NCI-H187 treated with DMSO at 0.1 percent for 48 hours (cell line): ENCODE measurements at places on chromosomes 12 and 14.
A peak's percentile ranks its signal among the peaks of the same experiment; 100 is the strongest.

DNA sequence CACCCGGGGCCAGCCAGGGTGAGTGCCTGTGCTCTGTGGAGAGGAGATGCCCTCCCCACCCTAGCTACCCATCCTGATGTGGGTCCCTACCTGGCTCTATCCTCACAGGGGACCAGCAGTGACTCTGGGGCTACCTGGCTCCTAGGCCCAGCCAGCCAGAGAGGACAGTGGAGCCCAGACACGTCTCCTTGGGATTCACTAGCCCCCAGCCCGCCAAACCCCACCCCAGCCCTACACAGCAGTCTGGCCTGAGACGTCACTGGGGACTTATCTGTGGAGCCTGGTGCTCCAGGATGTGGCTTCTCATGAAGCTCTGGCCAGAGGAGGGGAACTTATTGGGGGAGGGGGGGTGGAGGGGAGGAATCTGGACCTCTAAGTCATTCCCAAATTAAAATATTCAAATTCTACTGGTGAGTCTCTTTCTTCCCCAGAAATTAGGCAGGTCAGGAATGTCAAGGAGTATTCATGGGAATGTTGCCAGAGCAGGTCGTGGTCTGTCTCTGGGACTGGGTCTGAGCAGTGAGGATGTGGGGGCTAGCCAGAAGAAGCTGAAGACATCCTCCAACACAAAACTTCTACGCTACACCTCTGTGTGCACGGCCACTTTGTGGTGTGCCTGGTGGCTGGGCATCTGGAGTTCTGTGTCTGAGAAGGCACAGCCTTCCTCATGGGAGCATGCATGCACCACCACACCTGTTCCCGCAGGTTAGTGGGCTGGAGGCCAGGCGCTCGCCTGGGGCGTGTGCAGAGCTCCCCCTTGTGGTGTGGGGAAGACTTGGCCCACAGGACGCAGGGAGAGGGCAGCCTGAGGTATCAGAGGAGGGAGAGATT, 2.7 kb downstream of the CMTM5 start:
- DNase-seq: no peak

DNA sequence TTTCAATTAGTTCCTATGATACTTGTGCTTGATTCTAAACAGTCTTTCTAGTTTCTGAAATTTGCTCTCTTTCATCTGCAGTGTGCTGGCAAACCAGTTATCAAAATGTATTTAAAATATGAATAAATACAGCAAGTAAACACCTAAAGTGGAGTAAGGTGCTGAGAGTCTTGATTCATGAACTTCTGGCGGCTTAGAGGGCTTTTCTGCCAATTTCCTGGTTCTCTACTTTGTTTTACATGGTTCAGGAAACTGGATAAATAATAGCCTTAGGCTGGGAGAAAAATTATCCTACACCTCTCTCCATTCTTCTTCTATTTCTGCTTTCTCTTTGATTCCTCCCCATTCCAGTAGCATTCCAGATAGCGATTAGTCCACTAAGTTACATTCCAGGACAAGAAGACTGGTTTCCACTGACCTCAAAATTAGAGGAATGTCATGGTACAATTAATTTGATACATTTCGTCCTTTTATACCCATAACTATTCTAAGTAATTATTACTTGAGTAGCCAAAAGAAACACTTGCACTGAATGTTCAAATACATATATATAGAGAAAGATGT, 14.9 kb downstream of the ATP2B1 start:
- DNase-seq: no peak

GRCh38 chr12:6970096-6970527, 352 bp downstream of the PHB2 start:
- DNase-seq: no peak

DNA sequence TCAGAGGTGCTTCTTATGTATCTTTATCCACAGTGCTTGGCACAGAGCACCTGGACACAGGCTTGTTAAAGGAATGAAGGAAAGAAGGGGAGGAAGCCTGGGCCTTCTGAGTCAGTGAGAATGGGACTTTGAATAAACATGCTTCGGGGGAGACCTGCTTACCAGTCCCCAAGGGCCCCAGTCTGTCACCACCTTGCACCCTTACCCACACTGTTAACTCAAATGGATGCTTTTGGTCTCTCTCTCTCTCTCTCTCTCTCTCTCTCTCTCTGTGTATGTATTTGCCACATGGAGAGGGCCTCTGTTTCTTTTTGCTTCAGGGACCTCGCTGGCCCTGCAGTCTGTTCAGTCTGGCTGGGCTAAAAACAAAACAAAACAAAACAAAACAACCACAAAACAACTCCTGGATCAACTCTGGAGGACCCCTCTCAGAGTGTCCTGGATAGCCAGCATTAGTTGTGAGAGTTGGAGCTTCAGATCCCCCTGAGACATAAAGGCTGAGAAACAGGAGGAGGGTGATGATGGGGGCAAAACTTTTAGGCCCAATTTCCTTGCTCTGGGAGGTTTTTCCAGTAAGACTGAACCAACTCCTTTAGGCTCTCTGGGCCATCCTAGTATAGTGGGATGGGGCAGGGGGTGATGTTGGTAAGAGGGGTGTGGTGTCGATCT, 1.9 kb downstream of the KIF5A start:
- DNase-seq: no peak

DNA sequence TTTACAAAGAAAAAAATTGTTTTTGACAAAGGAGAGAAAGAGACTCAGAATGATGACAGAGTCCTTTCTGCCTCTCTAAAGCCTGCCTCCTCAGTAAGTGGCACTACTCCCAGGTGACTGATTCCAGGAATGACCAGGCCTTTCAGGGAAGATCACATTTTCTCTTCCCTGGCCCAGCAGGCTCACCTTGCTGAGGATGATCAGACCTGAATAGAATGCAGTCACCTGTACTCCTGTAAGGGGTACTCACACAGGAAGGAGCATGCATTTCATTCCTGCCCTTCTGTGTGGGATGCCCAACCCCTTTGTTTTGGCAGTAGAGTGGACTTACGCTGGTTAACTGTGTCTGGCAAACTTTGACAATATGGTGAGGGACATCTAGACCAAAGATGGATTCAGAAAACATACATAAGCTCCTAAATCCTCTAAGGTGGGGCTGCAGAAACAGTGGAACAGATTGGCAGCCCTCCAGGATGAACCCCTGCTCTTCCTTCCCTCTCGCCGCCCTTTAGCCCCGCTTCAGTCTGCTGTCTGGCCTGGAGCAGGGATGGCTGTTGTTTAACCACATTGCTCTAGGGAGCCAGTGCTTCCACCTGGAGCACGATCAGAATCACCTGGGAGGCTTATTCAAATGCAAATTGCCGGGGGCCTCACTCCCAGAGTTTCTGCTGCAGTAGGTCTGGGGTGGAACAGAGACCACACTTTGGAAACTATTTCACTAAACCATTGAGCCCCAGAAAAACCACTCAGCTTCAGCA, 29.8 kb downstream of the ERG28 start:
- no peak for DNase-seq

DNA sequence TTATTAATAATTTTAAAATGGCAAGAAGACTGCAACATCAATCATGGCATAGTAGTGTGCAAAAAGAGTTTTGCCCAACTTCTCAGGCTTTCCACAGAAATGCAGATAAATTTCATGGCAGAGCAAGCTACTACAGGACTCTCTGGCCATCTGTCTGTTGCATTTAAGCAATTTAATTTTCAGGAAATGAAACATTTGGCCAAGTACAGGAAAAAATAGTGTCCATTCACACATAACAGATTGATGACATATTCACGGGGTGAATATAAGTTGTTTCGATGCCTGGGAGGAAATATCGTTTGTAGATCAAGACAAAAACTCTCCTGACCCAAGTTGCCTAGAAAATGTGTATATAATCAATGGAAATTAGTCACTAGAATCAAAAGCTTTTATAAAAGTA, 324.0 kb downstream of the PRKD1 start:
- no peak for DNase-seq

DNA sequence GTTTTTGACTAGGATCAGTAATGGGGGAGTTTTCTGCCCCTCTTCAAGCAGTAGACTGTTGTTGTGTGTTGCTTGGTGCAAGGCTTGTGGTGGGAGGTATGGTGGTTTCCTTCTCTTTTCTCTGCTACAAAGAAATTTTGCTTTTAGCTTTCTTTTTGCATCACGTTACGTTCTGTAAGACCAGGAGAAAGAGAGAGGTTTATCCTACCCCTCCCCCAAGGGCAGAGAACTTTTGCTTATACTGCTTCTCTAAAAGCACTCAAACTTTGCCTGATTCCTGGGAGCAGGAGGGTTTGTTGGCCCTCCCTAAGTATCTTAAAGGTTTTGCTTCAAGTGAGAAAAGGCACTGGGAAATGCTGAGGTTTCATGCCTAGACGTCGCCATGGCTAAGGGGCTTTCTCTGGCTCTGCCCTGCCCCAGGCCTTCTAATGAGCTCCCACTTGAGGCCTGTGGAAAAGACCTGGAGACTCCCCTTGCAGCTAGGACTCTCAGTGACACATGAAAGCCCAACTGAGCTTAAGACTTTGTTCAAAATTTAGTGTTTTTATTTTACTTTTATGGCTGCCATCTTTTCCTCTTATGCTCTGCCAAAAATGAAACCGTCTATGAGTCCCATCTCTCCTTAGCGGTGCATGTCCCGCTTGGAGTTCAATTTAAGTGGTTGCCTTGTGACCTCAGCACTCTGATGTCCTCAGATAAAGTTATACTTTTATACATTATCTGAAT, 49.2 kb downstream of the EIF2S3B start:
- DNase-seq: no peak

DNA sequence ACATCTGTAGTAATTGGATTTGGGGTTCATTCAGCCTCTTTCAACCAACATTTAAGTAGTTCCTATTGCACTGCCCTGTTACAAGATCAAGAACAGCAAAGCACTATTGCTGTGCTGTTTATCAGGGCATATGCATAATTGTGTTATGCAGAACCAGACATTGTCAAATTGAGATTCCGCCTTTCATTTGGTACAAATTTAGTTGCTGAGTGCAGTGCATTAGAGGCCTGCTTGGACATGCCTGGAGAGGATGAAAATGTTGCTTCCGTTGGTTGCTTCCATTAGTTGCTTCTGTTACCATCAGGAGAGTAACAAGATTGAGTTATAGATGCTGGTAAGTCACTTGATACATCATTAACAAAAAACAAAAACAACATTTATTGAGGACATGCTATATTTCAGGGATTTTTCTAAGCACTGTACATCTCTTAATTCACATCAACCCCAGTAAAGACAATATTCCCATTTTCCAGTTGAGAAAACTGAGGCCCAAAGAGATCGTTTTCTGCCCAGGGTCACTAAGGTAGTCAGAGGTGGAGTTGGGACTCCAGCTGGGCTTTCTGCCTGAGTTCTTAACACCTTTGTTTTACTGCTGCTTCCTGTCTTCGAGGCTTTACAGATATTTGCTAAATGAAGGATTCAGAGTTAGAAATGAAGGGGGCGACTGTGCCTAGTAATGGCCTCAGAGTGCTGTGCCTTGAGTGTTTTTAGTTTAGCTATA, 79.3 kb downstream of the PPP2R5C start:
- no peak for DNase-seq

GRCh38 chr12:47206450-47207339, 126.9 kb upstream of the AMIGO2 start:
- DNase-seq: no peak

DNA sequence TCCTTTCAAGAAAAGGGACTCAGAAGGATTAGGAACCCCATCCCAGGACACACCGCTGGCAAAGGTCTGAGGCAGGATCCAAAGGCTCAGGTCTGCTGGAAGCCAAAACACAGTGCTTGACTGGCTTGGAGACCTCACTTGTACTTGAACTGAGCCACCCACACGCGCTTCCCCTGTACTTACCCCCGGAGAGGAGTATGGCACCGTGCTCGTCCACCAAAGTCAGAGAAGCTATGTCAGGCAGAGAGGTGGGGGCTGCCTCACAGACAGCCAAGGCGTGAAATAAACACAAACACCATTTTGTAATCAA, 11.1 kb upstream of the SELPLG start:
- no peak for DNase-seq

DNA sequence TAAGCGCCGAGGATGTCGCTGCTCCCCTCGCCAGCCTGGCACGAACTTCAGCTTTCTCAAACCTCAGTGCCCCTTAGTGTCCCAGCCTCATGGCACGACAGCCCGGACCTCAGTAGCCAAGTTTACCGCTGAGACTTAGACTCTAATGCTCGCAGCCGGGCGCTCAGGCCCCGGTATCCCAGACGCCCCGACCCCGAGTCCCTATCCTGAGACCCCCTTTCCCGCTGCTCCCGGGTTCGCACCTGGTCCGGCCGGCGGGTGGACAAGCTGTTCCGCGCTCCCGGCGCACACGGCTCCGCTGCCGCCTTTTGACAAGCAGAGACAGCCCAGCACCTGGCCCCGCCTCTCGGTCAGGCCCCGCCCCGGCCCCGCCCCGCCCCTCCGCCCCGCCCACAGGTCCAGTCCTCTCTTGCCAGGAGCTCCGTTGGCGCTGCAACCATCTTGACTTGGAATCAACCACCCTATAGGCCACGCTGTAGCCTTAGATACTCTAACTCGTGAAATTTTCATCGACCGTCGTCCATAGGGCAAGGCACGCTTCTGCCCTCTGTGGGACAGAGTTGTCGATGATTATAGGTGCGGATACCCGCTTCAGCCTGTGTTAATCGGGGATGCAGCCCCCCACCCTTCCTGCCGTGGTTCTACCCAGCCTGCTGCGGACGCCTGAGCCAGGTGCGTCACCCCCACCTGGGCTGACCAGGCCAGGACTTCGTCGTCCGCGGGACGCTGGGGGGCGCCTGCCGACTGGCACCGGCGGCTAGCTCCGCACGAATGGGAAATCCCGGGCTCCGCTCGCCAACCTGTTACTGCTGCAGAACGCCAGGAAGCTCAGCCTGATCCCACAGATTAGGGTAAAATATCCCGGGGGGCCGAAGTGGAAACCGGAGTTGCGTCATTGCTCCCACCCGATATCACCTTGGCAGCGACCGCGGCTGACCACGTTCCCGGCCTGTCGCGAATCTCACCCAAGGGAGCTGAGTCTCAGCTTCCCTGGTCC, at the start of gene VDR:
TSS of gene VDR (minus strand) at position 282 of the 997 bp plus-strand sequence. CDS start 25,881 bp downstream, outside the sequence.
- DNase-seq: peak; percentile 32

GRCh38 chr14:78598046-78598920, 428.1 kb downstream of the NRXN3 start:
- DNase-seq: no peak

DNA sequence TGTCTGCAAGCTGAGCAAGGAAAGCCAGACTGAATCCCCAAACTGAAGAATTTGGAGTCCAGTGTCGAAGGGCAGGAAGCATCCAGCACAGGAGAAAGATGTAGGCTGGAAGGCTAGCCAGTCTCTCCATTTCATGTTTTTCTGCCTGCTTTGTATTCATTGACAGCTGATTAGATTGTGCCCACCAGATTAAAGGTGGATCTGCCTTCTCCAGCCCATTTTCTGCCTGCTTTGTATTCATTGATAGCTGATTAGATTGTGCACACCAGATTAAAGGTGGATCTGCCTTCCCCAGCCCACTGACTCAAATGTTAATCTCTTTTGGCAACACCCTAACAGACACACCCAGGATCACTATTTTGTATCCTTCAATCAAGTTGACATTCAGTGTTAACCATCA, 85.3 kb downstream of the PLBD1 start:
- DNase-seq: no peak

- DNase-seq: no peak
Measured at GRCh38 chr12:122467983-122468382, 32.7 kb downstream of the ZCCHC8 start.

- DNase-seq: no peak
Measured at GRCh38 chr14:74459976-74460375, 33.1 kb downstream of the NPC2 start.

GRCh38 chr12:105368047-105368646, 37.7 kb downstream of the C12orf75 start:
- no peak for DNase-seq

GRCh38 chr12:69102856-69103255, 136.5 kb upstream of the CPSF6 start:
- no peak for DNase-seq
